ENCODE measurements at places on chromosomes 16 and 17.

DNA sequence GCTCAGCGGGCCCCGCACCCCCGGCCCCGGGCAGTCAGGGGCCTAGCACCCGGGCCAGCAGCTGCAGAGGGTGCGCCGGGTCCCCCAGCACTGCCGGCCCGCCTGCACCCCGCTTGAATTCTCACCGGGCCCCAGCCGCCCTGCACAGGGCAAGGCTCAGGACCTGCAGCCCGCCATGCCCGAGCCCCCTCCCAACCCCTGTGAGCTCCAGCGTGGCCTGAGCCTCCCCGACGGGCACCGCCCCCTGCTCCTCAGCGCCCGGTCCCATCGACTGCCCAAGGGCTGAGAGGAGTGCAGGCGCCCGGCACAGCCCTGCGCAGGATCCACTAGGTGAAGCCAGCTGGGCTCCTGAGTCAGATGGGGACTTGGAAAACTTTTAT lies 1.7 kb upstream of the BRCA1 start:
- no peak for DNase-seq

GRCh38 chr17:37247825-37248224 lies 128.0 kb upstream of the C17orf78 start:
- no peak for DNase-seq

GRCh38 chr17:42198897-42199296 lies 4.6 kb upstream of the GHDC start:
- no peak for DNase-seq

GRCh38 chr16:86222547-86222946 lies 287.8 kb upstream of the FOXF1 start:
- DNase-seq: no peak

DNA sequence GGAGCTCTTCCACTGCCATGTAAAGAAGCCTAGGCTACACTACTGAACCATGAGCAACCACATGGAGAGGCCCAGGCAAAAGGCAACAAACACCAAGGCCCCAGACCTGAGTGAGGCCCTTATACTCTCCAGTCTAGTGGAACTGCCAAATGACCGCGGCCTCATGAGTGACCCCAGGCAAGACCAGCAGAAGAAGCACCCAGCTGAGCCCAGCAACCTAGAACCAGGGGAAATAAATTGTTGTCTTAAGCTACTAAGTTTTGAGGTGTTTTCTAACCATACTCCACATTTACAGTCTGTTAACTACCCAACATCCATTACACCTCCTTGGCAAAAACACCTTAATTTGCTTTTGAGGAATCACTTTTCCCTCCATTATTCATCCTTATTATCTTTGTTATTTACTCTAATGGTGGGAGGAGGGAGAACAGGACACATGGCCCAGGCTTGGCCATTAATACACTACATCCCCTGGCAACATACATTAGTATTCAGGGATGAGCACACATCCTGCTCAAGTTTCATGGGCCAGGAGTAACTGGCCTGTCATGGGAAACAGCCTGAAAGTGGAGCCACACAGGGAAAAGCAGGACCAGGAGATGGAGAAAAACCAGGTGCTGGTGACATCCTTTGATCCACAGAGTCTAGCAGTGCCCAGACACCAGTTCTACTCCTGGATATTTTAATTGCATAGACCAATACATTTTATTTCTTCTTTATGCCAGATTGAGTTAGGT lies 26.2 kb downstream of the SLC39A11 start:
- DNase-seq: no peak

GRCh38 chr17:27414271-27414670 lies 42.0 kb upstream of the KSR1 start:
- no peak for DNase-seq

DNA sequence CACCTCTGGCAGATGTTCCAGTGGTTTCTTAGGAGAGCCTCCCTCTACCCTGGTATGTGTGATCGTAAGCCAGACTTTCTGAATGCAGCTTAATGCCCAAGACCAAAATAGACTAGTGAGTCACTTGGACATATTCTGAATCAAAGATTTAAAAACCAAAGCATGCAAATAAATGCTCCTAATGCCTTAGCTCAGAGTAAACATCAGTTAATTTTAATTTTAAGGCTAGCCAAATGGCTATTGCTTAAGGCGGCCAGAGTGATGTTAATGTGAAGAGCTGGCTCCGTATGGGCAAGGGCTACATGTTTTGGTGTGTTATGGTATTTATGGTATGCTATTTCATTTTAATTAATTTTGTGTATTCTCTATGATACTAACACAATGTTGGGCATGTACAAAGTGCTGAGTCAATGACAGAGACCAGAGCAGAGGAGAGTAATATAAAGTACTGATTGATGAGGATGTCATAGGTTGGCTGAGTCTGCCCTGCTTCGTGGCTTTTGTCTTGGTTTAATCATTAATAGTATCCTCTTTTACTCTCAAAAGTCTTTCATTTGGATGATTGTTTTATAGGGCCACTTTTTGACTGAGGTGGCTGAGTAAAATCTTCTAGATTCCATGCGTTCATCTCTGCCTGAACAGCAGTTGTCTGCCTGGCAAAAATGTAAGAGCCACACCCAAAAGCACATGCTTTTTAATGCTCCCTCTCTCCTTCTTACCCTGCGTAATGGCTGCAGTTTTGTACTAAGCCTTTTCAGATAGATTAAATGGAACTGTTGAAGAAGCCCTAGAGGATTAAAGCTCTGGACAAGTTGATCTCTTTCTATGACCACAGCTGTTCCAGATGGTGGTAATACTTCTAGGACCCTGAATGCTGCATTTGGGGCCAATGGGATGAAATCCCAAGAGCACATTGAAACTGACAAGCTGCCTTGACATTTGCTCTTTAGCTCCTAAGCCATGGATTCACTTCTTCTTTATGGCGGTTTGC lies 59.6 kb downstream of the MAP2K6 start:
- no peak for DNase-seq

DNA sequence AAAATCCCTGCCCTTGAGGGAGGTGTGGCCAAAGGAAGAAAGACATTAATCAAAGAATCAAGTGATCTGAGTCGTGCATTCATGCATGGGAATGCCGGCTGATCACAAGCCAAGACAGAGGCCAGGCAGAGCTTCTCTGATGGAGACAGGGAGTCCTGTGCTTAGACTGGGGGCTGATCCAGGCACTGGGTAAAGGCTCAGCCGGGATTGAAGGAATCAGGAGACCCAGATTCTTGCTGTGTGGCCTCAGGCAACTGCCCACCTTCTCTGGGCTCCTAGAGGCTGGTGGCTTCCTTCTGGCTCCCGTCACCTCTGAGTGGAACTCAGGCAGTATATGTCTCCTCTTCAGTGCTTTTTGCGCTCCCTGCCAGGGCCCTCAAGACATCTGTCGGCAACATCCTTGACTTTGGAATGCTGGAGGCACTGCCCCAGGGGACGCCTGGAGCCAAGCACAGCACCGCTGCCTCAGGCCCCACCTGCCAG lies 17.7 kb downstream of the RAI1 start:
- DNase-seq: peak; percentile 84

DNA sequence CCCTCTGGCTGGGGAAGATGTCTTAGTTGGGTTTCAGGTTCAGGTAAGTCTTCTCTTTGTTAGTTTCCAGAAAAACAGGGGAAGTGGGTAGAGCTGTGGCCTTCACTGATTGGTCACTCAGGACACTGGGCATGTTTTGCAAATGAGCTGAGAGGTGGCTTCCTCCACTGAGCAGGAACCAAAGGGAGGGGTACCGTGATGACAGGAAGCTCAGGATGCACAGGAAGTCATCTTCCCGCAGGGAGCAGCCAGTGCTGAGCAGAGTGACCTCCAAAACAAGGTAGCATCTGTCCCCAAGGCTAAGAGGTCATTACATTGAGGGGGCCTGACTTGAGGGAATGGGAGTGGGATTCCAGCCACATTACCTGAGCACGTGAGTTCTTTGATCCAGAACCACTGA lies 5.6 kb downstream of the NT5C start:
- DNase-seq: no peak

DNA sequence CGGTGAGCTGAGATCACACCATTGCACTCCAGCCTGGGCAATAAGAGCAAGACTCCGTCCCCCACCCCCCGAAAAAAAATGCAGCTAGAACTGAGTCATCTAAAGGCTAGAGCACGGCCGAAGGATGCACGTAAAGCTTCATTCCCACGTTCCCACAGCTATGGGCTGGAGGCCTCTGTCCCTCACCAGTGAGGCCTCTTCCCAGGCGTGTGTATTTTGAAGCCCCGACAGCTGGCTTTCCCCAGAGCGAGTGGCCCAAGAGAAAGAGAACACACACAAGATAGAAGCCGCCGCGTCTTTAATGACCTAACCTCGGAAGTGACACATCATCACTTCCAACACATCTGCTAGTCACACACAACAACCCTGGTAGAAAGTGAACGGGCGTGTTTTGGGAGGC lies 6.6 kb upstream of the KCTD5 start:
- DNase-seq: no peak

- no peak for DNase-seq
Observed at GRCh38 chr17:6755281-6755680, 565 bp upstream of the XAF1 start.

DNA sequence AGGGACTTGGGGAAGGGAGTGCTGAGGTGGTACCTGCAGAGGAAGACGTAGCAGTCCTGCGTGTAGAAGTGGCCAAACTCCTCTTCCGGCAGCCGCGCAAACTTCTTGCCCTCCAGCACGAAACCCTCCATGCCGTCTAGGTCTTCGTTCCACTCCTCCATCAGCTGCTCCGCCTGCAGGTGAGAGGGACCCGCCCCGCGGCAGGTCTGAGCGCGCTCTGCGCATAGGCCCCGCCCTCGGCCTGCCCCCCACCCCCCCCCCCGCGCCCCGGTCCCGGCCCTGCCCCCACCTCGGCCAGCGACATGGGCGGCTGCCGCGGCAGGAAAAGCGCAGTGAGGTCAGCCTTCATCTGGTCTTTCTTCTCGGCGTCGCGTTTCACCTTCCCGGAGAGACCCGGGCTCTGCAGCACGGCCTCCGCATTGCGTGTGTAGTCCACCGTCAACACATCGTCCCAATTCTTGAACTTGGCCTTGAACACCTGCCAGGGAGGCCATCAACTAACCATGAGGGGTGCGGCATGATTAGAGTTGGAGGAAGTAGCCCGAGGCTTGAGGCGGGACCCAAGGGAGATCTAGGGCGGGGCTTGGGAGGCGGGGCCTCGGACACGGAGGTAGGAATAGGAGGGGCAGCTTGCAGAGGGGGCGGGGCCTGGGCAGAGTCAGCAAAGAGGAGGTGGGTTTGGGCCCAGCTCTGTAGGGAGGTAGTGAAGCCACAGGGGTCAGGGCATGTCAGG lies 11.5 kb downstream of the FLII start:
- DNase-seq: peak; percentile 52

DNA sequence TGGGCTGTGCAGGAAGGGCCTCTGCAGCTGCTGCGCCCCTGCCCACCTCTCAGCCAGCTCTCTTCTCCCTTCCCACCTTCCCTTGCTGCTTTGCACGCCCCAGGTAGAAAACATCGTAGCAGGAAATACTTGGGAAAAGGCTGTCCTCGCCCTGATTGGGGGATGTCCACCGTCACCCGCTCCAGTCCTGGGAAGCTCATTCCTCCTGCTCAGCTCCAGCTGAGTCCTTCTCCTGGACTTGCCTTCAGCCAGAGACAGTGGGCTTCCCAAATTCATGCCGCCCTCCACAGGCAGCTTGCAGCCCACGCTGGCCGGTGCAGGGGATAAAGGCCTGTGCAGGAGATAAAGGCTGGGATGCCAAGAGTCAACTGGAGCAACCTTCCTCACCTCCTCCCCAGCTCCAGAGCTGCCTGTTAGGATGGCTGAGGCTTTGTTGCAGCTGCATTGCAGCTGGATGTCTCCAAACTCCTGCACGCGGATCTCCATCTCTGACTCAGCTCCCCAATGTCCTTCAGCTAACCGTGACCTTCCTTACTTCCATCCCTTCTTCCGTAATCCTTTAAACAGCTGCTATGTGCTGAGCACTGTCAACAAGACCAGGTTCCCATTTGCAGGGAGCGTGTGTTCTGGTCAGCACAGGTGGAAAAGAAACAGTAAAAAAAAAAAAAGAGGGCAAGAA lies 402.0 kb upstream of the TNRC6C start:
- no peak for DNase-seq

- DNase-seq: no peak
Observed at GRCh38 chr16:30491744-30492308, 19.3 kb downstream of the ITGAL start.

DNA sequence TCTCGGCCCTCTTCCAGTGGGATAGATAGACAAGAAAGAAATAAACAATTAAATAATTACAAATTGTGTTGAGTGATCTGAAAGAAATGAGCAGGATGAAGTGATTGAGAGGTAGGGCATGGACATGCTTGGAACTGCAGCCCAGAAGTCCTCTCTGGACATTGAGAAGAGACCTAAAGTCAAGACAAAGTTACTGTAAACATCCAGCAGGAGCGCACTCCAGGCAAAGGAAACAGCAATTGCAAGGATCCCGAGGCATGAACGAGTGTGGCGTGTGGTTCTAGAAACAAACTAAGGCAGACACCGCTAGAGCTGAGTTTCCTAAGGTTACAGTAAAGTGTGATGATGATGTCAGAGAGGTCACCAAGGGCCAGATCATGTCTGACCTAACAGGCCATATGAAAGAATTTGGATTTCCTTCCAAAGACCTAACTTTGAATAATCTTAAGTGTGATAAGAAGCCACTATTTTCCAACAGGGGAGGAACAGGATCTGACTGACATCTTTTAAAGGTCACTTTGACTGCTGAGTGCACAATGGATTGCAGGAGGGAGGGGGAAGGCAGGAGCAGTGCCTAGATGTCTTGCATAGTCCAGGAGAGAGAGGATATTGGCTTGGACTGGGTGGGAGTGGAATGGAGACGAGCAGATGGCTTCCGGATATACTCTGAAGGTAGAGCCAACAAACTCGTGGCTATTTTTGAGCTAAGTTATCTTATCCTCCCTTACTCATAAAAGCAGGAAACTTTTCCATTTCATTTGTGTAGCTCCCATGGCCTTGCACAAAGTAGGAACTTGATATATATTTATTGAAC lies 19.0 kb downstream of the ABCC12 start:
- no peak for DNase-seq
